ENCODE measurements at places on chromosomes 6 and 20. TPM values are rescaled to one million over a fixed set of nuclear protein-coding genes. Genes with fewer than 3 reads are reported as not detected.
A peak's percentile ranks its signal among the peaks of the same experiment; 100 is the strongest.

GRCh38 chr6:74755778-74756177, 450.1 kb downstream of the COL12A1 start:
- DNase-seq: no peak
- H3K27ac ChIP-seq: no peak overlapping the region
- H3K36me3 ChIP-seq: no peaks in the 10 kb centered on the region
- no peak overlapping the region for H3K4me3 ChIP-seq

- no peaks in the 10 kb centered on the region for H3K27me3 ChIP-seq
- peak overlapping the region; percentile 98 for H3K4me3 ChIP-seq
- no peak for DNase-seq
- H3K27ac ChIP-seq: peak overlapping the region; percentile 72
- H3K4me1 ChIP-seq: peaks cover 69% of the 10 kb centered on the region
Observed at GRCh38 chr6:30491991-30492952, 3.0 kb downstream of the HLA-E start.

Gene SNAP91
- not detected for total RNA-seq

Gene PDE10A
- total RNA-seq: not detected

- H3K4me3 ChIP-seq: no peak overlapping the region
- H3K4me1 ChIP-seq: peaks cover 2% of the 10 kb centered on the region
- H3K36me3 ChIP-seq: peaks cover 21% of the 10 kb centered on the region
- DNase-seq: no peak
Observed at GRCh38 chr6:29953001-29953441, 10.7 kb downstream of the HLA-A start.

DNA sequence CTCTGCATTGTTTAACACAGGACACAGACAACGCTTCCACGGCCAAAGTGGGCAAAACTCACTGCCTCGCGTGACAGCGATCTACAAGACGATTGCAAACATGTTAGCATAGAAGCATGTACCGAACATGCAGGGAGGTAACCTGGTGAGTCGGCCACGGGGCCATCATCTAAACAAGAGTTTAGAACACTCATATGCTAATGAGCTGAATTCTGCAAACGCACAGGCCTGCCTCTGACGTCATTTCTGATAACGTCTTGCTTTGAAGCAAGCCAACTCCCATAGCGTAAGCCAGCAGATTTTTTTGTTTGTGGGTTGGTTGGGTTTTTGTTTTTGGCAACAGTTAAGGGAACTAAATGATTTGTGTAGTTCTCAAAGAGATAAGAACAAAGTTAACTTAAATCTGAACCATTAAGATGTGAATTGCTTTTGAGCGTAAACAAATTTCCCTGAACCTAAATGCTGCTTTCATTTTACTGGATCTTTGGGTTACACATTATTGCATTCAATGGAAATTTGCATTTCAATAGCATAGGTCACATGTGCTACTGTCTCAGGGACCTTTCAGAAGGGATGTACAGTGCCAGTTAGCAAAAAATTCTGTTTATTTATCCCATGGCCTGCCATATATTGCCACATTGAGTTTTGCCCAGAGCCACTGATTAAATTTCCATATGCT, 184.5 kb upstream of the PDE10A start:
- no peak for DNase-seq
- H3K27me3 ChIP-seq: peaks cover 33% of the 10 kb centered on the region
- peaks cover 18% of the 10 kb centered on the region for H3K4me1 ChIP-seq
- H3K36me3 ChIP-seq: no peaks in the 10 kb centered on the region
- H3K27ac ChIP-seq: no peak overlapping the region

Gene POM121L2
- total RNA-seq: not detected

Gene KIAA1755
- total RNA-seq: not detected

- peak overlapping the region; percentile 77 for H3K27ac ChIP-seq
- no peak for DNase-seq
- peak overlapping the region; percentile 22 for H3K4me3 ChIP-seq
- H3K27me3 ChIP-seq: no peaks in the 10 kb centered on the region
Observed at GRCh38 chr6:37514321-37514771, 14.7 kb upstream of the CCDC167 start.

Gene GABBR1
- 17.0 TPM for total RNA-seq

Gene KIF25
- not detected for total RNA-seq
